ENCODE measurements at places on chromosomes 11 and 22.

GRCh38 chr11:21447871-21448270 is 745.0 kb upstream of the ANO5 start:
- DNase-seq = no peak

DNA sequence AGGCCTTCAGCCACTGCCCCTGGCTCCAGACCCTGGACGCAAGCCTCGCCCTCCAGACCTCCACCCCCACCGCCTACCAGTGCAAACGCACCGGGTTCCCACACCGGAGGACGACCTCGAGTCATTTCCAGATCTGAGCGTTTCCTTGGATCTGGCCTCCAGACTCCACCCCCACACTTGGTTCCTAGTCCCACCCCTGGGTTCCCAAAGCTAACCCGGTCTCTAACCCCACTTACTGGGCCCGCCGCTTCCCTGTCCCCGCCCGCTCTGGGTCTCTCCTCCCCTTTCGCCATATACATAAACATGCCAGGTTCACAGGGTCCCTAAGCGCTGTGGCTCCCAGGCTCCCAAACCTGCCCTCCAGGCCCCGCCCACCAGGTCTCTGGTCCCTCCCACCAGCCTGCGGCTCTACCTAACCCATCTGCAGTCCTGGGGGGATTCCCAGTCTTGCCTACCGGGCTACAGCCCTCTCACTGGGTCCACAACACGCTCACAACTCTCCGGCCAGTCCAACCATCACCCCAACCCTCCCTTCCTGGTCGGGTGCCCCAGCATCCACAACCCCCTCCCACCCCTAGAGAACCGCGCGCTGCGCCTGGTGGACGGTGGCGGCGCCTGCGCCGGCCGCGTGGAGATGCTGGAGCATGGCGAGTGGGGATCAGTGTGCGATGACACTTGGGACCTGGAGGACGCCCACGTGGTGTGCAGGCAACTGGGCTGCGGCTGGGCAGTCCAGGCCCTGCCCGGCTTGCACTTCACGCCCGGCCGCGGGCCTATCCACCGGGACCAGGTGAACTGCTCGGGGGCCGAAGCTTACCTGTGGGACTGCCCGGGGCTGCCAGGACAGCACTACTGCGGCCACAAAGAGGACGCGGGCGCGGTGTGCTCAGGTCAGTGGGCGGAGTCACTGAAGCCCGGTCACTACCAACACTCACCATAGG is 36.7 kb downstream of the CD6 start:
- DNase-seq = no peak

- DNase-seq = no peak
Observed at GRCh38 chr22:39917197-39917643, 16.3 kb downstream of the GRAP2 start.

DNA sequence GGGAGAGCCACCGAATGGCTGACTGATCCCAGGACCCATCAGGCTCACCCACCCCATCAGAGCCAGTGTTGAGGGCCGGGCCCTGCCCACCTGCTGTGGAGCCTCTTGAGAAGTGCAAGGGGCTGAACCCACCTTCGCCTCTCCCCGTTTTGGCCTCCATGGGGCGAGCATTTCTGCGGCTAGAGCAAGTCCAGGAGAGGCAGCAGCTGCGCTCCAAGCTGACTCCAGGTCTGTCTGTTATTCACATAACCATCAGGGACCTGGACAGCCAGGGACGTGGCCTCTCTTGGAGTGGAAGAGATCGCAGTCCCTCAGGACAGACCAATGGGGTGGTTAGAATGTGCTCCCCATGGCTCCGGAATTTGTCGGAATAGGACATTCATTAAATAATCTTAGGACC is 231.8 kb downstream of the TBC1D22A start:
- no peak for DNase-seq

DNA sequence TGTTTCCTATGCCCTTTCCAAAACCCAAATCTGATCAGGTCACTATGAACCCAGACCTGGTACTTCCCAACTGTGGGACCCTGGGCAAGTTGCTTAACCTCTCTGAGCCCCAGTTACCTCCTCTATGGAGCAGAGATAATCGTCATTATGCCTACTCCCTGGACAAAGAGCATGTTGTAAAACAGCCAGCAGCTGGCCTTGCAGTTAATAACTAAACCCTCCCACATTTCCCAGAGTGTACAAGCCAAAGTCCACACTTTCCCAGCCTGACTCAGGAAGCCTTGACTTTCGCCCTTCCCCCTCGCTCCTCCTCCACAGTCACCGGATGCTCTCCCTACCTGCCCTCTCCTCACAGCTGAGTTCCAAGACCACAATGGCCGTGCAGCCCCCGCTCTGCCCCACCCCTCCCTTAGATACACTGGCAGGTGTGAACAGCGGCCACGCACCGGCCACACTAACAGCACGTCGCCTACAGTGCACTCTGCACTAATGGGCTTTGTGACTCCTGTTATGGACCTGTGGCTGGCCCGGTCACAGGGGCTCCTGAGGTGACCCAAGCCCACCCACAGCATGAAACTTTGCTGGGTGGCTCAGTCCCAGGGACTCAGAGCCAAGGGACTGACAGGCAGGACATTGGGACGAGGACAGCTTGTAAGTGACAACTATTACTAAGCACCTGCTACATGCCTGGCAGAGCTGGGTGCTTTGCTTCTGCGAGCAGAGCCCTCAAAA is 15.6 kb upstream of the MFNG start:
- no peak for DNase-seq

DNA sequence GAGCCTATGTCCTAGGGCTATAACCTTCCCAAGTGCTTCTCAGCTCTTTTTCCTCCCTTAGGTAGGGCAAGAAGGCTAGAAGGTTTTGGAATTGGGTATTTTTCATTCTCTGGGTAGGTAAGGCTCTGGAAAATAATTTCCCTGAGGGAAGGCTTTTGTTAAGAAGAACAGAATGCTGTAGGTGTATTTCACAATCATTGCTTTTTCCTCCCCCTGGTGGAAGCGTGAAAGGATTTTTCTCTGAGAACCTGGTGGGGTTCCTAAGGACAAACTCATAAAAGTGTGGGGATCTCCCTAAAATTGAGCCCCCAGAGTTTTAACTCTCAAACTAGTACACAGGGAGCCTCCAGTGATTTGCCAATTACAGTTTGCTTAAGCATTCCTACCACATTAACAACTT is 41.1 kb upstream of the NARS2 start:
- DNase-seq = no peak

GRCh38 chr11:106400949-106401570 is 323.6 kb downstream of the AASDHPPT start:
- DNase-seq = no peak

- DNase-seq = peak; percentile 36
Observed at GRCh38 chr11:33802194-33802950, 28.1 kb upstream of the FBXO3 start.

- no peak for DNase-seq
Observed at GRCh38 chr11:101446238-101446637, 137.6 kb downstream of the TRPC6 start.

DNA sequence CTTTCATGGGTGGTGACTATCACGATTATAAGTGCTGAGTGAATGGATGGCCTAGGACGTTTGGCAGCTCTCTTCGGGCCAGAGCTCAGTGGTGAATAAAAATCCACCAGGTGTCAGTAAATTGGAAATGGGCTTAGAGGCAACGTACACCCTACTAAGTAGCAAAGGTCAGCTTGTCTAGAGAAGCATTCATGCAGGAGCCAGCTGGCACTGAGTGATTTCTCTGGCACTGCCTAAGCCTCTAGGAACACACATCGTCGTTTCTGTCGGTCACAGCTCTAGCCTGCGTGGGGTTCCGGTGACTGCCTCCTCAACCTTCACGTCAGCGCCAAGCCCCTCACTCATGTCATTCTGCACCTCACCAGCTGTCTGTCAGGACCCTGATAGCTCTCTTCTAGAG is 192.4 kb upstream of the NTM start:
- DNase-seq = no peak

- no peak for DNase-seq
Observed at GRCh38 chr11:120031156-120031555, 106.8 kb downstream of the TRIM29 start.

DNA sequence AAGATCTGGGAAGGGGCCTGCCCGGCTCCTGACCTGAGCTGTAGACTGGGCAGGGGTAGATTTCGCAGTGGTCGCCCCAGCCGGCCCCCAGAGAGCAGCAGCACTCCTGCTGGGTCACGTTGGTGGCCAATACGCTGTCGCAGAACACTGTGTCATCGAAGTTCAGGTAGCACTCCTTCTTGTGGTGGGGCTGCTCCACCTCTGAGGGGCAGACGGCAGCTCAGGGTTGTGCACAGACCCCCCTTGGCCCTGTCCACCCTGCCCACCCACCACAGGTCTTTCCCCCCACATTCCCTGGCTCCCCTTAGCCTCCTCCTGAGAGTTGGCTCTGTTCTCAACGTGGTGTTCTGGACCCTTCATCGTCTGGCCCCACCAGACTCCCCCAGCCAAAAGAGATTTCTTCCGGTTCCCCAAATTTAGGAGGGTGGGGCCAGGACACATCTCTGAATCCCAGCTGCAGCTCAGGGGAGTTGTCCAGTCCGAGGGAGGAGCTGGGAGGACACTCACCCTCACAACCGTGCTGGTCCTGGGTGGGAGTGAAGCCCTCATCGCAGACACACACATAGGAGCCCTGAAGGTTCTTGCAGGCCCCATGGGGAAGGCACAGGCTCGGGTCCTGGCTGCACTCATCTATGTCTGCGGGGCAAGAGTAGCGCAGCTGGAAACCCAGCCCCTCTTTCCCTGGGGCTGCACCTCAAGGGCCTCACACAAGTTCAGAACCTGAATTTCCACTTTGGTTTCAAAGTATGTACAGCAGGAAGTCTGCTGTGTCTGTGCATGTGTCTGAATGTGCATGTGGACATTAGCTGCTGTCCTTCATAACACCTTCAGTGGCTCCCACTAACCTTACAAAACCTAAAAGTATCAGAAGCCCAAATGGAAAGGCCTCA is 16.5 kb downstream of the SCYL1 start:
- no peak for DNase-seq

- DNase-seq = no peak
Observed at GRCh38 chr22:38866399-38867123, 5.5 kb downstream of the CBX6 start.

DNA sequence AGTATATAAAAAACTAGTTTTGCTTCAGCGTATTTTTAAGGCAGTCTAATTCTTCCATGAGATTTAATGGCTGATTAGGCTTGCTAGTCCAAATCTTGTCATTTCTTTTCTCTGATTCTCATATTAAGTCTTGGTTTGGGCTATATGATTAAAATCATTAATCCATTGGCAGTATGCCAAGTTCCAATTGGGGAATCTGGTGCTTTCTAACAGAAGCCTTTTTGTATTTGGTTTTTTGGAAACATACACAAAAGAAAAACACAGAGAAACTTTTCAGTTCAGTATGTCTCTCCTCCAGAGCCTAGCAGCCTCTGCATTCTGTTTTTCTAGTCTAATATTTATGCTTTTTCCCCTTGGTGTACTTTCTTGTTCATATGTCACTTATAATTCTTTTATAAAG is 37.9 kb downstream of the SWAP70 start:
- DNase-seq = no peak

- no peak for DNase-seq
Observed at GRCh38 chr11:69193151-69193550, 37.4 kb downstream of the SMIM38 start.

DNA sequence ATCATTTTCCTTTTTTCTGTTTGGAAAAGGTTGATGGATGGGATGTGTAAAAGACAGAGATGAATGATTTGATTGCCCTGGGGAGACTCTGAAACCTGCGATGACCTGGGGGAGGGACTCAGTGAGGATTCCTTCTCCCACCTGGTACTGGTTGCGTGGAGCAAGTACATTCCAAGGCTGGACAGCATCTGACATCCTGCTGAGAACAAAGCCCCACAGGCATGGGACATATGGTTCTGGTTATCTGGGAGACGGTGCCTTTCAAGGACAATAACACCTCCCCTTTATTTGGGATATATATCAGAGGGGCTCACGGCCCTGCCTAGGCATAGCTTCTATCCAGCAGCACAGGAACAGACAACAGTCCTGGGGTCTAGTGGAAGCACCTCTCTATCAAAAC is 527.8 kb downstream of the METTL15 start:
- no peak for DNase-seq

- no peak for DNase-seq
Observed at GRCh38 chr11:61009392-61010275, 38.2 kb downstream of the CD6 start.

DNA sequence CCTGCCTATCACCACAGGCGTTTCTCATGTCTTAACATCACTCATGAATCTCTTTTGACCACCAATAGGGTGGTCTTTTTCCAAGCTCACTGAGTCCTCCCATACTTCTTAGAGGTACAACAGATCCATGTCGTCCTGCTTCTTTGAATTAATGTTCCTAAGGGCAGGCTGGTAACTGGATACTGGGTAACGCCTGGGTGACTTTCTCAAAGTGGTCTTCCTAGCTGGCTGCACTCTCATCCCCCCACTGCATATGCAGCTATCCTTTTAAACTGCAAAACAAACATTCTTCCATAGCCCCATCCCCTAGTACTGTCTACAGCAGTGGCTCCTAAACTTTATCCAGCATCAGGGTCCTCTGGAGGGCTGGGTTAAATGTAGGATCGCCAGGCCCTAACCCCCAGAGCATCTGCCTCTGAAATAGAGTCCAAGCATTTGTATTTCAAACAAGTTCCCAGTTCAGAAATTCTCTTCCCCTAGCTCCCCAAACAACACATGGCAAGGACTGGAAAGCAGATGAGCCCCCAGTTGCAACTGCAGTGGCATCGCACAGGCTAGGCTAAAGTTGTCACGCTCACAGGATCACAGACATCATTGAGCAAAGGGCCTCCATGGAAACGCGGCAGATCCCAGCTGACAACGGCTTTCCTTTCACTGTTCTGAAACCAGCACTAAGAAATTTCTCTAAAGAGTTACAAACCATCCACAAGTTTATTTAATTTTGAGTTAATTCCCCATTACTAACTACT is 204.9 kb downstream of the LARGE1 start:
- no peak for DNase-seq

GRCh38 chr11:17802491-17802890 is 67.9 kb downstream of the KCNC1 start:
- no peak for DNase-seq

- no peak for DNase-seq
Observed at GRCh38 chr22:46159777-46160176, 9.5 kb downstream of the PPARA start.

DNA sequence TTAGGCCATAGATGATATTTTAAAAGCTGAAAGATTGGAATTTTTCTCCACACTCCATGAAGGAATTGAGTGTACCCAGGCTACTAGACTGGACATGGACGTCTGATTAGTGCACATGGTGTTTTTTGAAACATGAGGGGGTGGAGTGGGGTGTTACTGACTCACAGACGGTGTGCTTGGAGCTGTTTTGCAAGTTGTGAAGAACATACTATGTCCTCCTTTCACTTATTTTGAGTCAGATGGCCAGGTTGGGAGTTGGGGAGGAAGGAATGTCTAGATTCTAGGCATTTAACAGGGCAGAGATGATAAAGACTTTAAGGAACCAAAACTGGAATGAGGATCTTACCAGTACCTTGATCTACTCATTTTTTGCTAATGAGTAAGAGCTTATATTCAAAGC is 158.1 kb upstream of the MTNR1B start:
- no peak for DNase-seq

GRCh38 chr11:66974724-66975404 is at the start of gene C11orf86:
Gene C11orf86 (plus strand): TSS chr11:66975304. CDS start chr11:66975363, 59 bp downstream.
- no peak for DNase-seq
